ENCODE measurements at places on chromosomes 4 and X.
A peak's percentile ranks its signal among the peaks of the same experiment; 100 is the strongest.

DNA sequence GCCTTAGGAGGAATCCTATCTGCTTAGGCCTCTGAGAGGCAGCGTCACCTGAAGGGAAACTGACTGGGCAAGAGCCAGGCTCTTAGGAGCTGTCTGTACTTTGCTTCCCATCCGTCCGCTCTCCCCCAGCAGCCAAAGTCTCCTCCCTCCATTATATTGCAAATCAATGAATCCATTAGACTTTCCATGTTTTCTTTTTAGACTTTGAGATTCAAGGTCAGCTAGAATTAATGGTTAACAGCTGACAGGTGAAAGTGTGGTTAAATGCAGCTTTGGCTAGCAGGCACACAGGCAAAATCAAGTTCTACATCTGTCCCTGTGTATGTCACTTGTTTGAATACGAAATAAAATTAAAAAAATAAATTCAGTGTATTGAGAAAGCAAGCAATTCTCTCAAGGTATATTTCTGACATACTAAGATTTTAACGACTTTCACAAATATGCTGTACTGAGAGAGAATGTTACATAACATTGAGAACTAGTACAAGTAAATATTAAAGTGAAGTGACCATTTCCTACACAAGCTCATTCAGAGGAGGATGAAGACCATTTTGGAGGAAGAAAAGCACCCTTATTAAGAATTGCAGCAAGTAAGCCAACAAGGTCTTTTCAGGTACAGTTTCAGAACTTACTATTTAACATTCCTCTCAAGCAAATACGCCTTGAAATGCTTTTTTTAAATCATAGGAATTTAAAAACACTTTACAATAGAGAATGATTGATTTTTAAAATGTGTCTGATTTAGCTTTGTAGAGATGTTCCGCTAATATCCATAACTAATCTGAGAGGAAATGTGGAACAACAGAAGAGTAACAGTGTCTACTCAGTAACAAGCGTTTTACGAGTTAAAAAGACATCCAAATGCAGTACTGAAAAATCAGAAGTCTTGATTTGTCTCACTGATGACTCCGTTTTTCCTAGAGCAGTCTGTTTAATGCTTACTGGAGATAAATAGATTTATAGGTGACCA lies at the start of gene F11:
Gene F11, plus strand, starts transcription at position 507 of the 970 bp plus-strand sequence. CDS start 948 bp downstream, outside the sequence.
- DNase-seq, result no peak

- DNase-seq, result no peak
These were observed 31.2 kb downstream of the PDE5A start for GRCh38 chr4:119597377-119597776.

DNA sequence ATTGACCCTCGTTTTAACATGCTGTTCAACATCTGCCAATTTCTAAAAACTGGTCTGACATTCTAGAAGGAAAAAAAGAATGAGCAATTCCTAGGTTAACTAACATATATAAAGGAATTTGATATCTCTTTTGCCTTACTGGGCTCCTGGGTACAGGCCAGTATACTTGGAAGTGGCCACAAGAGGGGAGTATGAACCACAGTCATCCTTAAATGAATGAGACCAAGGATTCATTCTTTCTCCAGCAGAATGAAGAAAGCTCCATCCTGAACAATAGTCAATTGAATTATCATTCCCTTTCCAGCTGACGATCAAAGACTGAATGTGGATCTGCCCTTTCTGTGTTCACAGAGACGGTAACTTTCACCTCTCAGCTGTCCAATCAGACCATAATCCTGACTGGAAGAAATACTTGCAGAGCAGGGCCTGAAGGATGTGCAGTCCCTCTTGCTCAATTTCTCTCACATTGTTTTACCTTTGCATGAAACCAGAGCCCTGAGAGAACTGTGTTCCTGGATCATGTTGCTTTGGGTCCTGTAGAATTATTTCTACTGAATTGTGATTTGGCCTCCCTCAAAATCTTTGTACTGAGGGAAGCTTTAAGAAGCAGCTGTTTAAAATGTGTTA lies 14.8 kb upstream of the SPARCL1 start:
- DNase-seq, result peak; percentile 64

GRCh38 chrX:106774981-106775380 lies 27.5 kb upstream of the TBC1D8B start:
- no peak for DNase-seq

DNA sequence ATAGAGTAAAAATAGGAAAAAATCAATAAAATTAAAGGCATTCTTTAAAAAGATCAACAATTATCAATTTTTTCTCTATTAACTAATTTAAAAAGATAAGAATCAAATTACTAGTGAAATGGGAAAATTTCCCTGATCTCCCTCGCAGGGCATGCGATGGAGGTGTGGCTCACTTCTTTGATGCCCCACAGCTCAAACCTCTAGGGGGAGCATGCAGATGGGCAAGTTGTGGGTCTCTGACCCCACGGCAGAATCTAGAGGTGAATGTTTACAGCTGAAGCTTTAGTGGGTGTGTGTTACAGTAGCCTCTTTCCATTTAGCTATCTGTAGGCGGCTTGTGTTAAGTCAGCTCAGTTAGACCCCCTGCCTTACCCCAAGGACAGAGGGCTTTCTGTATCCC lies 1348.8 kb downstream of the PCDH18 start:
- DNase-seq, result no peak

- DNase-seq, result no peak
These were observed 19.2 kb downstream of the ETDC start for GRCh38 chrX:135328421-135329005.

GRCh38 chrX:134688031-134688823 lies 30.0 kb upstream of the PLAC1 start:
- no peak for DNase-seq

DNA sequence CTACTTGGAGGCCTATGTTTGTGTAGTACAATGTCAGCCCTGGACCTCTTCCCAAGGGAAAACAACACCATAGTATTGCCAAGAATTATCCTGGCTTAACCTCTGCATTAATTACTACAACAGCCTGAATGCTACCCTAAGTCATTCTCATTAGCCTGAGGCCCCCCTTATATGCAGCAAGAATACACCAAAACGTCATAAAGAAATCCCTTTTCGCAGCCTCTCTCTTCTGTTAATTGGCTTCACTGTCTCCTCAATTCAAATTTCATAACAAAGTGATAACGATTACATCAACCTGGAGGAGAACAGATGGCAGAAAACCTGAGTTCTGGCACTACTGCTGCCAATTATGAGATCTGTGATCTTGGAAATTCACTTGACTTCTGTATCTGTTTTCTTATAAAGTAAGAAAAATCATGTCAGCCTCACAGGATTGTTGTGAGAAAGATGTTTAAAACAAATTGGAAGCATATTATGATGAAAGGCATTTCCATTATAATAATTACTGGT lies 1663.1 kb downstream of the STIM2 start:
- no peak for DNase-seq

GRCh38 chr4:153142700-153143438 lies 61.4 kb upstream of the TRIM2 start:
- DNase-seq, result peak; percentile 75

DNA sequence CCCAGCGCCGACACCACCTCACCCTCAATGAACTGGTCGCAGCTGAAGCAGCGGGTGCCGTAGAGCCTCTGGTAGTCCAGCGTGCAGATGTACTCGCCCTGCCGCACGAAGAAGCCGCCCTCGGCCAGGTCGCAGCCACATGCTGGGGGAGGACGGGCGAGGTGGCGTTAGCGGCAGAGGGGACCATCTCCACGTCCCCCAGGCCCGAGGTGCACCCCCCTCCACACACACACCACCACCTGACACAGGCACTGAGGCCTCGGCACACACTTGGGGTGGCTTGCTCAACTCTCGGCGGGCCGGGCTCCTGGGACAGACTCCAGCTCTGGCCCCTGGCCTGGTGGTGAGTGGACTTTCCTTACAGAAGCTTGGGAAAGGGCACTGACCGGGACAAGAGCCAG lies 61.5 kb downstream of the ABLIM2 start:
- no peak for DNase-seq

DNA sequence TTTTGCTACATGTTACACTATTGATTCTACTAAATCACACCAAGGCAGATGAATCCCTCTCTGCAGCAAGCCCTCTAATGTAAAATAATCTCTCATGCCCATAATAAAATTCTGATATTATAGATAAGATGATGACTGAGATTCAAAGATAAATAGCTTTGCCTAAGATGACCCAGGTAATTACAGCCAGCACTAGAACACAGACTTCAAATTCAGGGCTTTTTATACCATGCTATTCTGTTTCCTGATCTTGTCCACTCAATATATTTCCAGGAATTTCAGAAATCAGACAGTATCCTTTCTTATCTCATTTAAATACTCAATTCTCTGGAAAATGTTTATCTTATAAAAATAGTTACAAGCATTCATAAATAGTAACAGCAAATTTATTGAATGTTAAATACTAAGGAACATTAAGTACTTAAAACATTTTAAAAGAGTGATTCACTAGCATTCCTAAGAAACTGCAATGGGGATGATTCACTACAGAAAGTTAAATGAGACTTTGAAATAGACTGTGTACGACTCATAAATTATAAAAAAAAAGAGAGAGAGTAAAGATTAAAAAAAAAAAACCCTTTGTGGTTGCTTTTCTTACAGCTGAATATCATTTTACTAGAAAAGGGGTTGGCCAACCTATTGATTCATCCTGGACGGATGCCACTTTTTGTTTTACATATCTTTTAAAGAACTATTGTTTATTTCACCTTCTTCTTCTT lies 45.8 kb upstream of the IL21 start:
- DNase-seq, result no peak

DNA sequence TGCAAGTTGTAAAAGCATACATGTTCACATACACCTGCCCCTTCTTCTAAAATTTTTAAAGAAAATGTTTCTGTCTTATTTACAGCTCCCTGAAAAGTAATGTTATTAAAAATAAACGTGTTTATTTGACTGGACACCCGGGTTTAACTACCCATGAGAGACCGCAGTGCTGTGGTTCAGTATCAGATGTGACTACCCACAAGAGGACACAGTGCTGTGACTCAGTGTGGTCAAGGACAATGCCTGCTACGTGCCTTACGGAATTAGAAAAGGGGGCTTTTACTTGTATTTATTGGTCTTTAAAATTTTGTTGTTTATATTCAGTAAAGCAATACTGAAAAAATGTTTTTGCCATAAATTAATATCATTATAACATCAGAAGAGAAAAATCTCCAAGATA lies 641.4 kb downstream of the TRIML1 start:
- no peak for DNase-seq

GRCh38 chr4:16607241-16608066 lies 291.0 kb downstream of the LDB2 start:
- DNase-seq, result no peak

DNA sequence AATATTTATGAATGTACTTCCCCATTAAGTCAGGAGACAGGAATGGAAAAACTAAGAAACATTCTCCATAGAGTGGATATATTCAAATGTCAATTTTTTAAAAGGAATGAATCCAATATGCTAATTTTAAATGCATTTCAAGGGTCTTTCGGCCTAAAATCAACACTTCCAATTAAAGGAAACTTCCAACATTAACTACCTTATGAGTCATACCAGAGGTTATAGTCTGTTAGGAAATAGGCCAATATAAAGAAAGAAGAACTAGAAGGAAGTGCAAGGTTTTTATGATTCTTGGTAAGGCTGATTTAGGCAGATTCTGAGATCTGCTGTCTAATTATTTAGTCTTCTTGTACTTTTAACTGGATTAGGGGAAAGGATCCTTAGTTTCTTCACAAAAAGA lies 260.1 kb upstream of the EDNRA start:
- peak; percentile 29 for DNase-seq

DNA sequence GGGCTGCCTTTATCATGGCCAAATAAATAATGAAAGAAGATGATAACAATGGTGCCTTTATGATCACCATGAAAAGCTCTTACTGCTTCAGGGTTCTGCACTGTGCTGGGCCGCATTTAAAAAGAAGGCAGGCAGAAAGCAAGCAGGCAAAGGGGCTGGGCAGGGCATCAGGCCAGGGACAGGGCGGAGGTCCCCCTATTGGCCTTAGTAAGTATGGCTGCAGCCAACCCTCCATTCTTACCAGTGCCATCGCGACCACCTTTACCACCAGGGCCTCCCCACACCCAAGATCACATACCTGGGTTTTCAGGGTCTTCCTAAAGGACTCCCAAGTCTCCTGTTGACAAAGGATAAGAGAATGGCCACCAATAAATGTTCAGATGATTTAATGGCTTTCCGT lies 38.9 kb downstream of the CNGA2 start:
- no peak for DNase-seq

GRCh38 chr4:53326535-53326934 lies 39.3 kb downstream of the SCFD2 start:
- DNase-seq, result no peak

DNA sequence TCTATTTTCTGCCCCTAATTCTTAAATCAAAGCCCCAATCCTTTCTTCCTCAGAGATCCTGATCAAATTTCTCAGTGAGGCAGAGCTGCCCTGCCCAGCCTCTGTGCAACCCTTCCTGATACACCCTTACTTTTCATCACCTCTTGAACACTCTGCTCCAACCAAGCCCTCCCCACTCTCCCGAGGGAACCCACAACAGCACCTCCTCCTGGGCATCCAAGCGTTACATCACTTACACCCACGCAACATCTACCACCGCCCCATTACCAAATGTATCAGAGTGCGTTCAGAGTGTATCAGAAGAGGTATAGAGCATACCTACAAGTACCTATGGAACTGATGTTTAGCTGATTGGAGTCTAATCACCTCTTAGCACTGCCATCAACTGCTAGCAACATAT lies 186.5 kb downstream of the RAP1GDS1 start:
- no peak for DNase-seq

DNA sequence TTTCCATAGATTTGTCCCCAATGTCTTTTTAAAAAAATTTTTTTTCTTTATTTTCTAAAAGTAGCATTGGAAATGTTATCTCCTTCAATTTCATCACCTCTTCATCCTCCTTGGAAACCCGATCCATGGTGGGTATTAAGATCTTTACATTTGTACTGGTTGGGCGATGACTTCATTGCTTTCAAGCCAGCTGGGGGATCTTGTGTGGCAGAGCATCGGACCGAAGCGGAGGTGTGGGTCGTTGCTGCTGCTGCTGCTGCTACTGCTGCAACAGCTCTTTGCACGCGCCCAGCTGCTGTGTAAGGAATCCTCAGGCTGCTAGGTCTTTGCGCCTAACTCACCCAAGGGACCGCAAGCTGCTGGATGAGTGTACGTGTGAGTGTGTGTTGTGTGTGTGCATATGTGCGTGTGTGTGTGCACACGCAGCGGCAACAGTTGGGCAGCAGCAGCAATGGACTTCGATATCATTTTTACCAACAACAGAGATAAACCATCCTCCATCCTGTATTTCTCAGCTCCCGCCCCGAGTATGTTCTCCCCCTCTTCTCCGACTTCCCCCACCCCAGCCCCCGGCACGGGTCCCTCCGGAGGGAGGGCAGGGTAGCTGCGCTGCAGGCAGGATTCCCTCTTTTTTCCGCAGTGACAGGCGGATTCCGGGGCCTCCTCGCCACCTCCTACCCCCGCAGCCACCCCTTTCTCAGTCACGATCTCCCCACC lies 768 bp upstream of the CDKL5 start:
- no peak for DNase-seq

DNA sequence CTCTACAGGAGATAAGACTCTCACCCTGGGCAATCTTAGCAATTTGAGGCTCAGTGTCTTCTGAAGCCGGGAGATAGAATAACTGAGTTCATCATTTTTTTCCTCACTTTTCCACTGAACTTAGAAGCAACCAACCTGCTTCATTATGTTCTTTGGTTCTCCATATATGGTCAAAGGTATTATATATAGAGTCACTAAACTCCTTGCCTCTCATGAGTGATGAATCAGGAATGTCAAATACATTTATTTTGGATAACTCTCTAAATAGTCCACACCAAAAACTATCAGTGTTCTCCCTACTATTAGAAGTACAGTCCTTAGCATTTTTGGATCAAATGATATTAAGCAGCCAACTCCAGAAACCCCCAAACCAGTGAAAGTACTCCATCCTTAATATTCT lies 421.5 kb upstream of the EPHA5 start:
- DNase-seq, result no peak

Measured in Kasumi-1 (cell line).